ENCODE measurements at places on chromosomes 7 and 10. TPM values are rescaled to one million over a fixed set of nuclear protein-coding genes. Genes with fewer than 3 reads are reported as not detected.

The BLNK gene
- total RNA-seq, result not detected

The SPDYE5 gene
- not detected for total RNA-seq

The SPRN gene
- total RNA-seq, result 0.92 TPM

The TPST1 gene
- total RNA-seq, result 10.2 TPM

The POLR2J3 gene
- 16.6 TPM for total RNA-seq

The CDC123 gene
- 119 TPM for total RNA-seq

The PGAM2 gene
- not detected for total RNA-seq

The EXOC6 gene
- 37.6 TPM for total RNA-seq

The ARHGEF35 gene
- not detected for total RNA-seq

The SLC18A3 gene
- total RNA-seq, result not detected

The H2BK1 gene
- not detected for total RNA-seq

The CALML3 gene
- not detected for total RNA-seq

The DPP6 gene
- total RNA-seq, result not detected

The AOAH gene
- 0.64 TPM for total RNA-seq

The OLAH gene
- 0.34 TPM for total RNA-seq

The ACTR3C gene
- 0.53 TPM for total RNA-seq

The ARID5B gene
- 9.5 TPM for total RNA-seq

The HTRA1 gene
- total RNA-seq, result 210 TPM

The NKX1-2 gene
- not detected for total RNA-seq

The FRMD4A gene
- total RNA-seq, result 162 TPM

The GLUD1 gene
- 151 TPM for total RNA-seq

The HHEX gene
- total RNA-seq, result 76.5 TPM

The MEST gene
- 15.3 TPM for total RNA-seq

The ADARB2 gene
- 0.39 TPM for total RNA-seq

The ZPBP gene
- not detected for total RNA-seq

The DYDC2 gene
- total RNA-seq, result not detected

The CYP2W1 gene
- total RNA-seq, result not detected

Measured in glomerular endothelial cell (primary cell).